ENCODE measurements at places on chromosomes 13 and 19. TPM values are rescaled to one million over a fixed set of nuclear protein-coding genes. Genes with fewer than 3 reads are reported as not detected.

Gene NLRP5
- total RNA-seq = not detected

Gene PGLYRP2
- not detected for total RNA-seq

Gene ZNF440
- 8.8 TPM for total RNA-seq

Gene RNF225
- total RNA-seq = 0.12 TPM

Gene LRFN3
- total RNA-seq = 1.5 TPM

Gene UQCRFS1
- total RNA-seq = 25.2 TPM

Gene ATP7B
- 1.3 TPM for total RNA-seq

Gene PDE4A
- total RNA-seq = 2.4 TPM

Gene DLEU7
- not detected for total RNA-seq

Gene ZNF606
- total RNA-seq = 9.0 TPM

Gene C13orf42
- not detected for total RNA-seq

Gene PRSS57
- total RNA-seq = not detected

Gene NAPSA
- 0.06 TPM for total RNA-seq

Gene MBD3L3
- not detected for total RNA-seq

Gene ZNF582
- 2.1 TPM for total RNA-seq

Gene PLK5
- total RNA-seq = not detected

Gene MBD3L2B
- total RNA-seq = not detected
